Neural progenitor cell (in vitro differentiated cells): ENCODE measurements at places on chromosomes 3 and 15. TPM values are rescaled to one million over a fixed set of nuclear protein-coding genes. Genes with fewer than 3 reads are reported as not detected.

GRCh38 chr3:42157540-42158538 is 66.7 kb downstream of the TRAK1 start:
- H3K27ac ChIP-seq = no peak overlapping the region
- H3K36me3 ChIP-seq = no peaks in the 10 kb centered on the region
- H3K27me3 ChIP-seq = no peaks in the 10 kb centered on the region
- H3K4me1 ChIP-seq = peaks cover 16% of the 10 kb centered on the region
- no peak overlapping the region for H3K4me3 ChIP-seq

- DNase-seq = no peak
- H3K27ac ChIP-seq = no peak overlapping the region
- peaks cover under 1% of the 10 kb centered on the region for H3K4me1 ChIP-seq
- no peak overlapping the region for H3K4me3 ChIP-seq
- H3K27me3 ChIP-seq = no peaks in the 10 kb centered on the region
These were observed 95.9 kb downstream of the TMEM266 start for GRCh38 chr15:76155731-76156130.

DNA sequence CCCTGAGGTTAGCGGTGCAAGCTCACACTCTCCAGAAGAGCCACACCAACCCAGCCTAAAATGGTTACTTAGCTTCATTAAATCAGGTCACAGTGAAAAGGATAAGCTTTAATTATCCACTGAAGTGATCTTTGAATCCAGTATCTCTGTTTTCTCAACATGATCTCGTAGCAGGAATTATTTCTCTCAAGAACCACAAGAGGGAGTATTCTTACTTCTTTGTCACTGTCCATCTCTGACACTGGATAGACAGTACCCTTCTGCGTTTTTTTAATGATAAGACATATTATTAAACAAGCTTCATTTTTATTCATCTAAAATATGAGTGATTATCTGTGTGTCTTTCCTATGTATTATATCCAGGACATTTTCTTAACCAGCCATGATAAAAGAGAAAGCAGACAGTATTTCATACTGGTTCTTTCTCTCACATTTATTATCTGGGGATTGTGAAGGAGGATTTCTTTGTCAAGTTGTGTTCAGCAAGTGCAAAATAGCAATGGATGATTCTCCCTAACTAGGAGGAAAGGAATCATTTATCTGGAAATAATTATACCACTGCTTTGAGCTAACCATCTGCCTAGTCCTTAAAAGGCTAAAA is 105.4 kb upstream of the CCDC54 start:
- no peaks in the 10 kb centered on the region for H3K27me3 ChIP-seq
- H3K27ac ChIP-seq = no peak overlapping the region
- H3K4me3 ChIP-seq = no peak overlapping the region
- DNase-seq = peak; percentile 36
- H3K36me3 ChIP-seq = no peaks in the 10 kb centered on the region

DNA sequence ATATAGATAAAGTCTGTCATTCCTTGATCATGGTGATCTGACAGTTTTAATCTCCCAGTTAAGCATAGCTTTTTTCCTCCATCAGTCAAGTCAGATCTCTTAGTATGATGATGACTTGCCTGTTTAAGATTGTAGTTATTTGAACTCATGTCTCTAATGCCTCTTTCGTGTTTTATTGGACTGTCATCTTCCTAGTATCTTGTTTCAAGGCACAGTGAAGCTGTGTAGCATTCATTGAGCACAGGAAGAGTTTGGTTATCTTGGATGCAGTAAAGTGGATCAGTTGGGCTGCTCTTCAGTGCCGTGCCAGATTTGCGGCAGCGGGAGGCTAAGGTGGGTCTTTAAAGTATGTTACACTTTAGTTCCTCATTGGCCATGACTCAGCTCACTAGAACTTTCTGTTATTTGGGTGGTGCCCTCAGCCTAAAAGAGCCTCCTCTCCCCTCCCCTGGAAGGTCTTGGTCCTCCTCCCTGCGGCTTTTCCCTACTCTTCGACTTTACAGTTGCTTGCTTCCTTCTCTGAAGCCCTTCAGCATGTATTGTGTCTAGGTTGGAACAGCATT is 45.7 kb upstream of the SKOR1 start:
- no peak for DNase-seq
- H3K4me3 ChIP-seq = no peak overlapping the region
- H3K27me3 ChIP-seq = no peaks in the 10 kb centered on the region
- peaks cover 86% of the 10 kb centered on the region for H3K4me1 ChIP-seq
- H3K27ac ChIP-seq = peak overlapping the region; percentile 51

DNA sequence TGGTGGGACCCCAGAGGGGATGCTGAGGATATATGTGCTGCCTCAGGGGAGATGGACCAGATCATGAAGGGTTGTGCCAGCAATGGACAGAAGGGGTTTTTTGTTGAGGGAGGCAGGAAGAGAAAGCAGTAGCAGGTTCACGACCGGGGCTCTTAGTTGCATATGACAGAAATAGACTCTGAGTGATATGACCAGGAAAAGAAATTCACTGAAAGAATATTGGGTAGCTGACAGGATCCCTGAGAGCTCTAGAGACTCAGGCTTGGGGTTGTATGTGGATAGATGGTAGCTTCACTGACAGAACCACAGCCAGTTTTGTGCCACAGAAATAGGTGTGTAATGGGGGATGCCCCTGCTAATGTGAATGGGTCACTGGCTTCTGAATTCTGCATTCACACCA is 241.6 kb downstream of the ZNF621 start:
- DNase-seq = no peak
- H3K27ac ChIP-seq = no peak overlapping the region
- peaks cover 8% of the 10 kb centered on the region for H3K4me1 ChIP-seq

DNA sequence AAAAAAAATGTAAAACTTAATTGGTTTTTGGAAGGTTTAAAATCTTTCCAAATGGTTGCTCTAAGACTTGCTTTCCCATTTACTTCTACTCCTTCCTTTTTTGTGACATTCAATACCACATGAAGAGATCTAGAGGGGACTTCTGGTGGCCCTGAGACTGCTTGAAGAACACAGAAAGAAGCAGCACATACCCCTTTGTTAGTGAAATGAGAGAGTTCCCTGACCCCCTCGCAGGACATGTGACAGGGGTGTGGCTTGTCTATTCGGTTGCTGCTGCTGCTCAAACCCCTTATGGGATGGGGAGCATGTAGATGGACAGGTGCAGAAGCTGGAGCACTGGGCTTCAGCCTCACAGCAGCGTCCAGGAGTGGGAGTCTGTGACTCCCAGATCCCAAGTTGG is 71.0 kb downstream of the ZMAT3 start:
- no peaks in the 10 kb centered on the region for H3K4me1 ChIP-seq
- H3K27me3 ChIP-seq = no peaks in the 10 kb centered on the region
- H3K27ac ChIP-seq = no peak overlapping the region
- H3K36me3 ChIP-seq = no peaks in the 10 kb centered on the region
- DNase-seq = no peak
- no peak overlapping the region for H3K4me3 ChIP-seq

GRCh38 chr3:44478055-44478468 is 592 bp upstream of the ZNF445 start:
- peaks cover 8% of the 10 kb centered on the region for H3K4me1 ChIP-seq
- no peak for DNase-seq
- H3K27ac ChIP-seq = no peak overlapping the region
- H3K36me3 ChIP-seq = no peaks in the 10 kb centered on the region

DNA sequence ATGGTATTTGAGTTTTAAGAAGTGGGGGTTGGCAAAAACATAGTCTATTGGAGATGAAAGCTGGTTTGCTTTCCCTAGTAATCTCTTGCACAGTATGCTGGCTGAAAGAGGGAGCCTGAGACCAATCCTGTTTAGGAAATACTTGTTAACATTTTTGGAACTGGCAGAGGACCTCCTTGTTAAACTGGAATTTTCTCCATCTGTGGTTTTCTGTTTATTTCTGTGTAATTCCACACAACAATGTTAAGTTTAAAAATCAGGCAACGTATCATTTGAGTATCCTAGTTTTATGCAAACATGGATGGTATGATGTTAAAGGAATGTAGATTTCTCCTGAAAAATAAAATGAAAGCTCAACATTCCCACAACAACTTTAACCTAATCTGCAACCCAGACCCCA is 536.0 kb upstream of the TBL1XR1 start:
- peaks cover 5% of the 10 kb centered on the region for H3K4me1 ChIP-seq
- no peaks in the 10 kb centered on the region for H3K36me3 ChIP-seq
- no peak overlapping the region for H3K4me3 ChIP-seq
- no peak for DNase-seq
- no peak overlapping the region for H3K27ac ChIP-seq

GRCh38 chr3:32937331-32937730 is 14.1 kb upstream of the CCR4 start:
- H3K4me1 ChIP-seq = no peaks in the 10 kb centered on the region
- H3K36me3 ChIP-seq = no peaks in the 10 kb centered on the region
- H3K27me3 ChIP-seq = no peaks in the 10 kb centered on the region
- H3K4me3 ChIP-seq = no peak overlapping the region
- no peak for DNase-seq

- peaks cover 14% of the 10 kb centered on the region for H3K4me1 ChIP-seq
- H3K27me3 ChIP-seq = no peaks in the 10 kb centered on the region
- H3K36me3 ChIP-seq = no peaks in the 10 kb centered on the region
- DNase-seq = peak; percentile 9
- no peak overlapping the region for H3K27ac ChIP-seq
These were observed 62.2 kb upstream of the RGMA start for GRCh38 chr15:93150910-93151881.

DNA sequence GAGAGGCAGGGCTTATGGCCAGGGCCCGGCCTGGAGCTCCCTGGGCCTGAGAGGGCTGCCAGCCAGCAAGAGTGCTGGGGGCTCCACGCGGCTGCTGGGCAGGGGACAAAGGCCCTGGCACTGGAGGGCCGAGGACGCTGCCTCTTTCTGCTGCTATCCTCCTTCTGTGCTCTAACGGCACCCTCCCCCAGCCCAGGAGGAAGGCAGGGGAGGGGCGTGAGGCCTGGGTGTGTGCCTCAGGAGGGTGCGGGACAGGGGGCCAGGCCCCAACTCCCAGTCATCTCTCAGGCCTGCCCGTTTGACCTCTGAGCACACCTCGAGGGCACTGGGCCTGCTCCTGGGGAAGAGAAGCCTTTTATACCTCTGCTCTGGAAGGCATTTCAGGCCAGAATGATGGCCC is 115.5 kb downstream of the ADCY5 start:
- H3K4me1 ChIP-seq = peaks cover 8% of the 10 kb centered on the region
- no peaks in the 10 kb centered on the region for H3K27me3 ChIP-seq
- no peak for DNase-seq
- H3K27ac ChIP-seq = no peak overlapping the region

- H3K36me3 ChIP-seq = no peaks in the 10 kb centered on the region
- no peak overlapping the region for H3K27ac ChIP-seq
- no peak overlapping the region for H3K4me3 ChIP-seq
These were observed 643.0 kb downstream of the NAALADL2 start for GRCh38 chr3:175502155-175502554.

DNA sequence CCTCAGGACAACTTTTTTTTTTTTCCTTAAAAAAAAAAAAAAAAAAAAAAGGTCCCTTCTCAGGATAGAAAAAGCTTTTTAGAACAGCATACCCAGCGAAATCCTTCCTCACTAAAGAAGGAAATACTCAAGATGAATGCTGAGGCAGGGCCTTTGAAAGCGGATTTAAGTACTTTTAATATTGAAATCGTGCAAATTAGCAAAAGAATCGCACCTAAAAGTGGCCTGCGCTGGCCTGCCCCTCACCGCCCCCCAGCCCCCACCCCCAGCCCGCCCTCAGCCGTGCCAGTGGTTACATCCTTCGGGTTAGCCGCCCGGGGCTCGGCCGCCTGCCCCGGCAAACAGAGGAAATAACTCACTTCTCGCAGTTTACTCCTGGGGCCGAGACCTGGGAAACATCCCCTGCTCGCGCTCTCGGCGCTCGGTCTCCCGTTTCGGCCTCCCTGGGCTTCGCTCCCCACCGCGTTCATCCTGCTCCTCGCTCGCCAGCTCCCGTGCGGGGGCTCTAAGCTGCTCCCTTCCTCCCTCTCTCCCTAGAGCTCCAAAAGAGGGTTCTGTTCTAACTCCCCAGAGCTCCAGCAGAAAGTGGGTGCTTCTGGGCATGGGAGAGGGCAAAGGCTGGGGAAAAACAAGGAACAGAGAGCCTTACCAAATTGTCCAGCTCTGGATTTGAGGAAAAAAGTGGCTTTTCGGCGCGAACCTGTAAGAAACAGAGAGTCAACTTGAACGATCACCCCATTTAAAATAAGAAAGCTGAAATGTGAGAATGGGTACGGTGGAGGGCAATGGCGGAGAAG is 5.2 kb downstream of the MEIS2 start:
- no peaks in the 10 kb centered on the region for H3K36me3 ChIP-seq
- H3K27me3 ChIP-seq = peaks cover 79% of the 10 kb centered on the region
- peaks cover 47% of the 10 kb centered on the region for H3K4me1 ChIP-seq
- DNase-seq = peak; percentile 76
- H3K27ac ChIP-seq = no peak overlapping the region
- peak overlapping the region; percentile 67 for H3K4me3 ChIP-seq

DNA sequence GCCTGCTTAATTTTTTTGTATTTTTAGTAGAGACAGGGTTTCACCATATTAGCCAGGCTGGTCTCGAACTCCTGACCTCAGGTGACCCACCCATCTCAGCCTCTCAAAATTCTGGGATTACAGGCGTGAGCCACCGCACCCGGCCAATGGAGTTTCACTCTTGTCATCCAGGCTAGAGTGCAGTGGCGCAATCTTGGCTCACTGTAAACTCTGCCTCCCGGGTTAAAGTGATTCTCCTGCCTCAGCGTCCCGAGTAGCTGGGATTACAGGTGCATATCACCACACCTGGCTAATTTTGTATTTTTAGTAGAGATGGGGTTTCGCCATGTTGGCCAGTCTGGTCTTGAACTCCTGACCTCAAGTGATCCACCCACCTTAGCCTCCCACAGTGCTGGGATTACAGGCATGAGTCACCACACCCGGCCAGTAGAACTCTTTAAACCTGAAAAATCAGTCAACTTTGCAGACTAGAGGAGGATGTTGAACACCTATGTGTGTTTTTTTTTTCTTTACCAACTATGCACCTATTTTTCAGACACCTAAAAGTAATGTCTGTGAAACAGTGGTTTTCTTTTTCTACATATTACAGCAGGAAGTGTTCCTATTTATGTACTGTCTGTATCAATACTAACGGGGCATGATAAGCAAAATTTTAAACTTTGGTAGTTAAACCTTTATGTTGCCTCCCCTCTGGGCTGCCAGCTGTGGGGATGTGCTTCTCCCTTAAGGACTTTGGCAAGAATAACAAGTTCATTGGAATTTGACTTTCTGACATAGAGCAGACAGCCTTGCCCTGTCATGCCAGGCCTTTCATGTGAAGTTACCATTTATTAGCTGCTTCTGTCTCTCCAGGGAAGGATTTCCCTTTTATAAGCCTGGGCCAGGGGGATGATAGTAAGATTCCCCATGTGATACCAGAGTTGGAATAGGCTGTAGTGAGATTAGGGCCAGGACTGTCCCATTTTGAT is 8.1 kb downstream of the ARIH2 start:
- no peak overlapping the region for H3K27ac ChIP-seq
- no peaks in the 10 kb centered on the region for H3K4me1 ChIP-seq
- H3K36me3 ChIP-seq = peaks cover 3% of the 10 kb centered on the region
- no peak overlapping the region for H3K4me3 ChIP-seq
- DNase-seq = no peak

GRCh38 chr3:172586436-172586835 is 63.2 kb upstream of the TNFSF10 start:
- no peaks in the 10 kb centered on the region for H3K36me3 ChIP-seq
- H3K4me3 ChIP-seq = no peak overlapping the region
- H3K4me1 ChIP-seq = no peaks in the 10 kb centered on the region
- DNase-seq = no peak

CADM2 gene
- 6.8 and 13.3 TPM in 2 replicates for total RNA-seq

RPP14 gene
- 16.4 and 17.8 TPM in 2 replicates for total RNA-seq

ARHGAP31 gene
- 0.13 and 0.34 TPM in 2 replicates for total RNA-seq

GOLGA6L7 gene
- not detected in 2 replicates for total RNA-seq

ADAMTS17 gene
- total RNA-seq = 1.1 and 1.5 TPM in 2 replicates

GATA2 gene
- 0.09 TPM in 1 of 2 replicates, not detected in the other for total RNA-seq

SCAANT1 gene
- not detected in 2 replicates for total RNA-seq

IMPG2 gene
- 0.03 and 0.15 TPM in 2 replicates for total RNA-seq

ERICH6 gene
- 0.28 TPM in 1 of 2 replicates, not detected in the other for total RNA-seq

GRAMD1C gene
- total RNA-seq = 10.7 and 12.2 TPM in 2 replicates

LEKR1 gene
- 0.56 and 1.9 TPM in 2 replicates for total RNA-seq

GABRG3 gene
- total RNA-seq = 1.7 and 3.4 TPM in 2 replicates

BUB1B gene
- total RNA-seq = 129 and 167 TPM in 2 replicates
